ENCODE measurements at places on chromosomes 13 and 19.

GRCh38 chr13:113567681-113568080 is 16.9 kb upstream of the TFDP1 start:
- no peak for DNase-seq

DNA sequence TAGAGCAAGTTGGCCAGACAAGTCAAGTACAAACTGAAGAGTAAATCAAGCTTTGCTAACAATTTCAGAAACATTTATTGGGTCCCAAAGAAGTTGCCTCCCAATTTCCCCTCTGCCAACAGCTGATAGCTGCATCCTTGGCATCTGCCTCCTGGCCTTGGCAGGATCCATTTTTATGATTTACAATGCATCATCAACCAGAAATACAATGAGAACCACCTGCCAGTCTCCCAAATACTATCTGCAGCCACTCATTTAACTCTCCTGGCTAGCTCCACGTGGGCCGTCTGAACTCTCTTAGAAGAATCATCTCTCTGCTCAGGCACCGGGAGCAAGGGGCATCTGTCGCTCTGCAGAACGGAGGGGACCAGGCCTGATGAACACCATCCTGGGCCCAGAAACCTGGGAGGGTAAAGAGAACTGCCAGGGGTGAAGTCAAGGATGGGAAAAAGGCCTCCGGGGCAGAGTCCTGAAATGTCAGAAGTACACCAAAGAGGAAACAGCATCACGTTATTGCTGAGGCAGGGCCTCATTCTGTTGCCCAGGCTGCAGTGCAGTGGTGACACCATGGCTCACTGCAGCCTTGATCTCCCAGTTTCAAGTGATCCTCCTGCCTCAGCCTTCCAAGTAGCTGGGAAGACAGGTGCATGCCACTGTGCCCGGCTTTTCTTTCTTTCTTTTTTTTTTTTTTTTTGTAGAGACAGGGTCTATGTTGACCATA is 2.6 kb downstream of the LONP1 start:
- DNase-seq: no peak

GRCh38 chr13:49584771-49585182 is 581 bp downstream of the RCBTB1 start:
- peak; percentile 40 for DNase-seq

DNA sequence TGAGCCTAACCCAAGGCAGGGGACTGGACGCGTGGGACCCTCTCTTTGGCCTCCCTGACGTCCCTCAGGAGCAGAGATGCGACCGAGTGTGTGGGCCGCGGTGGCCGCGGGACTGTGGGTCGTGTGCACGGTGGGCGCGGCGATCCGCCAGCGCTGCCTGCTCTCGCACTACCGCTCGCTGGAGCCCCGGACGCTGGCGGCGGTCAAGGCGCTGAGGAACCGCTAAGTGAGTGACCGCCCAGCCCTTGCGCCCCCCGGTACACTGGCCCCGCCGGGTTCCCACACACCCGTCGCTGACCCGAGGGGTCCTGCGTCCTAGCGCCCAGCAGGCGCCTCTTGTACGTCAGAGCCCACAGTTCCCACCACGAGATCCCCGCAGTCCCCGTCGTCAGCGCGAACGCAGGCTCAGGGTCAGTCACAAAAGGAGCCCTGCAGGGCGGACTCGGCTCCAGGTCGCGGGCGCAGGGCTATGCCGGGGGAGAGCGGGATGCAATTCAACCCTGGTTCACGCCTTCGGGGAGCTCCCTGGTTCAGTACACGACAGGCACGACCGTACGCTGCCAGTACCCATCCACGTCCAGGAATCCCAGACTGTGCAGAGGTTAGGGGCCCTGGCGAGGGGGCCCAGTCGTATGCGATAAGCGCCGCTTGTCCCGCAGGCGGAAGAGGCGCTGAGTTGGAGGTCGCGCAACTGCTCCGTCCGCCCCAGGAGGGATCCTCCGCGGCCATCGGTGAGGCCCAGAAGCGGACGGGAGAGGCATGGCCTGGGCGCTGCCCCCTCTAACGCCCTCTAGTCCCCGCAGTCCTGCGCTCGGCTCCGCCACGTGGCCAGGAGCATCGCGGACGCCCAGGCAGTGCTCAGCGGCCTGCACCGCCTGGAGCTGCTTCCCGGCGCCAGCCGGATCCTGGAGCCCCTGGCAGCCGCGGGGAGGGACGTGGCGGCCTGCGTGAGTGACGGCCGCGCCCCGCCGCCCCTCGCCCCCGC is 3.6 kb upstream of the IFNL2 start:
- no peak for DNase-seq

GRCh38 chr19:49613374-49613773 is 22.4 kb downstream of the PRR12 start:
- DNase-seq: peak; percentile 65

GRCh38 chr13:60170414-60170813 is 6.7 kb upstream of the DIAPH3 start:
- no peak for DNase-seq

- DNase-seq: no peak
These were observed 79.5 kb downstream of the SLC7A1 start for GRCh38 chr13:29516012-29516411.

GRCh38 chr19:36707134-36707533 is 19.7 kb downstream of the ZNF567 start:
- DNase-seq: no peak

DNA sequence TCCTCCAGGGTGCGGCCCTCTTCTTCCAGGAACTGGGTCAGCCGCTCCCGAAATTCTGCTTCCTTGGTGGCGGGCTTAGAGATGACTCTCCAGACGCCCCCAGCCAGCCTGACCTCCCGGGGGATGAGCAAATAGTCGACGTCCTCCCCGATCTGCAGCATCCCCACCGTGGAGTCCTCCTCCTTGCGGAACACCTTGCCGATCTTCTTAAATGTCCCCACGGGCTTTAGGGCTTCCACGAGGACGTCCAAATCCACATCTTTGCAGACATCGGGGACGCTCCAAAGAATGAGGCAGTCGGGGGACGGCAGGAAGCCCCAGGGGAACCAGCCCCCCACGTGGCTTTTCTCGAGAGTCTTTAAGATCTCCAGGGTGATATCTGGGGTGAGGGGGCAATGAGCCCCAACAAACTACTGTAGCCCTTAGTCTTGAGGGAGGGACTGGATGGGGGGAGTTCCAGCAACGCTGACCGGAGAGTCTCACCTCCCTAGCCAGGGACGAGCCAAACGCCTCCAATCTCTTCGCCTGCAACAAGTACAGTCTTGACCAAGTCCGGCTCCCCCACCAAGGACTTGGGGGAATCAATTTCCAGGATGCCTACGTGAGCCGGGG is 608 bp downstream of the CCDC8 start:
- no peak for DNase-seq

GRCh38 chr19:18202397-18202777 is 1.5 kb downstream of the RAB3A start:
- no peak for DNase-seq

- DNase-seq: no peak
These were observed 21.9 kb downstream of the AP3D1 start for GRCh38 chr19:2129486-2129885.

DNA sequence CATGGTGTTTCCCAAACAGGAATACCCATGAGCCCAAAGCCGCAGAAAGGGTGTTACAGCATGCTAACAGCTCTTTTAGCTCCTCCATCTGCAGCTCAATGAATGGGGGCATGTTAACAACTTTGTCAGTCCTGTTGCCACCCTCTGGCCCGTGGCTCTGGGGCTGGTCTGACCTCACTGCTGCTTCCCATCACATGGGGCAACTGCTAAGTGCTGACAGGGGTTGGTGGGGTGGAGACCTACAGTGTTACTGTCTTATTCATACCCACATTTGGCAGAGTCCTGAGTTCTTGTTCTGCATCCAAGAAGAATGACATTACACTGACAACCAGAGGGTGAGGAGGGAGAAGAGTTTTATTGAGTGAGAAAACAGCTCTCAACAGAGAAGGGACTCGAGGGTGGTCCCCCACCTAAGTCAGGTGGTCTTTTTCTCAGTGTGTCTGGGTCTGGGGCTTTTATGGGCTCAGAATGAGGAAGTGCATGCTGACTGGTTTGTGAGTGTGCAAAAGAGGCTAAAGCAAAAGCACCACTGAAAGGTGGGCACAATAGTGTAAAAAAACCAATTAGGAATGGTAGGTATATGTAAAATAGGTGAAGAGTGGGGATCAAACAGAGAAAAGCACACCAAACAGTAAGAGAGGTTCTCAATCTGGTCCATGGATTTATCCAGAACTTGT is 1952.0 kb upstream of the PCDH20 start:
- no peak for DNase-seq

- peak; percentile 47 for DNase-seq
These were observed 17.9 kb downstream of the BRSK1 start for GRCh38 chr19:55301459-55302317.

DNA sequence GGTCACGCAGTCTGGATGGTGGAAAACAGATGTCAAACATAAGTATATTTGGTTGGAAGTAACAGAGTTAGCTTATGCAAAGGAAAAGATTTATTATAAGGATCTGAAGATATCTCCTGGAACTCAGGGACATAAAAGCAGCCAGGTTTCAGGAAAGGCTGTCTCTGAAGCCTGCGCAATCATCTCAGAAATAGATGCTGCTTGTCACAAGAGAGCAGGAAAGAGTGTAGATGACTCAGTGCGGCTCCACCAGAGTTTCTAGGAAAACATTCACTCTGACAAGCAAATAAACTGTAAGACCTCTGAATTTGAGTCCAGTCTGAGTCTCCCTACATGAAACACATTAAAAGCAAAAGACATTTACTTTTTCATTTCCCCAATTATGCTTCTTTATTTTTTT is 220.4 kb upstream of the HTR2A start:
- no peak for DNase-seq

DNA sequence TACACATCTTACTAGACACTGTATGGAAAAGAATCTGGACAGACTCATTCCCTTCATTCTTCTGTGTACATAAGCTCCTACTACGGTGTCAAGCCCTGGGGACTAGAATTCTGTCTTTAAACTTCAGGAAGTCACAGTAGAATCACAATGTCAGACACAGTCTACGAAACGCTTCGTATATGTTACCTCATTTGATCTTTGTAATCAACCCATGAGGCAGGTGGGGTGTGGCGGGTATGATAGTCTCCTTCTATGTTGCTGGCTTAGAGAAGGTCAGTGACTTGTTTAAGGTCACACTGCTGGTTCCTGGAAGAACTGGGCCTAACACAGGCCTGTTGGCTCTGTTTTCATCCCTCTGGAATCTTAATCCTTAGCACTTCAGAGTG is 32.2 kb upstream of the TPT1 start:
- no peak for DNase-seq

DNA sequence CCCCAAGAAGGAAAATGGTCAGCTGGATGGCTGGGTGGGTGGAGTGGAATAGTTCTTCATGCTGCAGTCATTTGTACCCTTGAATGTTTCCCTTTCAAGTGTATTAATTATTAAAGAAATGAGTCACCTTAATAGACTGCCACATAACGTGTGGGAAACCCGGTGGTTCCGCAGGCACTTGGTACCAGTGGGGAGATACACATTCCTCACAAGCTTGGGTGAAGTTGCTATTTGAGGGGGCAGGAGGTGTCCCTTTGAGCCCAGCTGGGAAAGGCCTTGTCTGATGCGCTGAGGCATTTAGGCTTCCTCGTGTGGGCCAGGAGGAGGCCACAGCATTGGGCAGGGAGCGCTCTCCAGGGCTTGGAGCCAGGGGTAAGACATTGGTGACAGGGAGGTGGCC is 57.7 kb downstream of the ATP8A2 start:
- no peak for DNase-seq

GRCh38 chr13:76715621-76716020 is 170.6 kb downstream of the KCTD12 start:
- no peak for DNase-seq

- peak; percentile 66 for DNase-seq
These were observed 81.9 kb upstream of the SLC15A1 start for GRCh38 chr13:98834254-98834960.

- peak; percentile 92 for DNase-seq
These were observed 2.9 kb upstream of the HOOK2 start for GRCh38 chr19:12778017-12778904.

- DNase-seq: peak; percentile 83
These were observed 1.7 kb downstream of the IRS2 start for GRCh38 chr13:109784590-109785140.

- no peak for DNase-seq
These were observed 99.8 kb upstream of the GJB6 start for GRCh38 chr13:20331949-20332348.

- no peak for DNase-seq
These were observed 206.4 kb upstream of the SPRY2 start for GRCh38 chr13:80547341-80547740.

DNA sequence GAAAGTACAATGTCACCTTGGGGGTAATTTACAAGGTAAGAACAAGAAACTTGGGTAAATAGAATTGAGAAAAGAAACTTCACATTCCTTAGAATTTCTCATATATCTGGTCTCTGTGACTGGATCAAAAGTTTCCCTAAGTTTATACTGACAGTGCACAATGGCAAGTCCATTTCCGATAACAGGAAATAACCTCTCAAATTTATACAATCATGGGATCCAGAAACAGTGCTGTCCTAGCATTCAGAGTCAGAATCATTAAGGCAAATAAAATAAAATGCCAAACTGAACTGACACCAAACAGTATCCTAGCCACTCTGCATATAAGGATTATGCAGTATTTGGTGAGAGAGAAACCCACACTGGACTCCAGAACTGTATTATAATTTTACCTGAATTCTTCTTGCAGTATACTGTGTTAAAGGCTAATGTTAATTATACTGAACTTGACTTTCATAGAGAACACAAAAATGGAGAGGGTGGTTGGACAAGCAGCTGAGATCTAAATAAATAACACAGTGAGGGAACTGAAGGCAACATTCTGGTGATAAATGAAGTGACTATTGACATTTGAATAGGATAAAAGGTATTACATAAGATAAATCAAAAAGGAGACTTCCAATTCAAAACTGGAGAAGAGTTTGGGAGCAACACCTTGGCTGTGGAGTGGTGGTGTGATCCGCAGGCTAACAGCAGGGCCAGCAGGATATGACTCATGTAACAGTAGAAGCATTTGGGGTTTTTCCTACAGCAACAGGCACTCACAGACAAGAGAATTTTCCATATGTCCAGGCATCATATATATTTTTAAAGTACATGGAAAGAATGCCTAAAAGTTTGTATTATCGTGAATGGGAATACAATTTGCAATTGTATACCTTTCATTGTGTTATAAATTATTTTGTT is 932.5 kb upstream of the MIR17HG start:
- DNase-seq: no peak

GRCh38 chr19:45809643-45810159 is 5.4 kb downstream of the RSPH6A start:
- peak; percentile 82 for DNase-seq

DNA sequence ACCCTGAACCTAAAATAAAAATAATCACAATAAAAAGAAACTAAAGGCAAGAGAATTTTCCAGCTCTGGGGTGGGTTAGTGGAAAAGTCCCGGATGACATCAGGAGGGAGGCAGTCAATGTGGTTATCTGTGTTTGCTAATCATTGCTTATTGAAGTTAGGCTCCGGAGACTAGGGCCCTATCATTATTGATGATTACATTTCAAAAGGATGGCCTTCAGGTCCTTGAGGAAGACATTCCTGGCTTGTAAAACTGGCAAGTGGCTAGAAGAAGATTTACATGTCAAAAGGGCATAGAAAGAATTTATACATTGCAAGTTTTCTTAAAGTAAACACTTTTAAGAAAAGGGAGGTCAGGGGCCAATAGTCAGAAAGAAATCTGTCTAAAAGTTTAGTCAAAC is 123.4 kb downstream of the POSTN start:
- no peak for DNase-seq

- DNase-seq: peak; percentile 41
These were observed 19.5 kb downstream of the NUFIP1 start for GRCh38 chr13:44969551-44970484.

GRCh38 chr19:53826876-53827275 is 2.8 kb upstream of the NLRP12 start:
- DNase-seq: no peak

- no peak for DNase-seq
These were observed 527.0 kb downstream of the GPC6 start for GRCh38 chr13:93753639-93754038.

GRCh38 chr19:1035998-1036621 is 3.8 kb upstream of the ABCA7 start:
- DNase-seq: no peak
